ENCODE measurements at places on chromosomes 1 and 21. TPM values are rescaled to one million over a fixed set of nuclear protein-coding genes. Genes with fewer than 3 reads are reported as not detected.
A peak's percentile ranks its signal among the peaks of the same experiment; 100 is the strongest.

Gene IGSF5
- total RNA-seq, result not detected

Gene GBP7
- total RNA-seq, result 22.9 TPM

Gene LMOD1
- 1.0 TPM for total RNA-seq

Gene LCE1E
- not detected for total RNA-seq

Gene RGSL1
- not detected for total RNA-seq

Gene KCND3
- total RNA-seq, result 24.7 TPM

Gene RNU1-2
- total RNA-seq, result 1,159 TPM

Gene GBP2
- 7.8 TPM for total RNA-seq

Gene LENEP
- not detected for total RNA-seq

Gene GJA5
- 1.1 TPM for total RNA-seq

GRCh38 chr1:56432166-56432971 lies 147.0 kb downstream of the PLPP3 start:
- peak; percentile 89 for DNase-seq

GRCh38 chr1:147124266-147124665 lies 48.0 kb downstream of the PRKAB2 start:
- no peak for DNase-seq

- DNase-seq, result no peak
Measured at GRCh38 chr1:17043676-17044075, 10.2 kb downstream of the SDHB start.

GRCh38 chr1:246658567-246658966 lies 65.6 kb upstream of the SCCPDH start:
- DNase-seq, result no peak

GRCh38 chr1:39671433-39671792 lies 494 bp downstream of the NT5C1A start:
- no peak for DNase-seq

GRCh38 chr1:208855403-208855802 lies 611.2 kb upstream of the PLXNA2 start:
- DNase-seq, result no peak

- no peak for DNase-seq
Measured at GRCh38 chr1:114093624-114094362, 59.9 kb downstream of the SYT6 start.

- no peak for DNase-seq
Measured at GRCh38 chr1:230356190-230356589, 69.9 kb downstream of the PGBD5 start.

DNA sequence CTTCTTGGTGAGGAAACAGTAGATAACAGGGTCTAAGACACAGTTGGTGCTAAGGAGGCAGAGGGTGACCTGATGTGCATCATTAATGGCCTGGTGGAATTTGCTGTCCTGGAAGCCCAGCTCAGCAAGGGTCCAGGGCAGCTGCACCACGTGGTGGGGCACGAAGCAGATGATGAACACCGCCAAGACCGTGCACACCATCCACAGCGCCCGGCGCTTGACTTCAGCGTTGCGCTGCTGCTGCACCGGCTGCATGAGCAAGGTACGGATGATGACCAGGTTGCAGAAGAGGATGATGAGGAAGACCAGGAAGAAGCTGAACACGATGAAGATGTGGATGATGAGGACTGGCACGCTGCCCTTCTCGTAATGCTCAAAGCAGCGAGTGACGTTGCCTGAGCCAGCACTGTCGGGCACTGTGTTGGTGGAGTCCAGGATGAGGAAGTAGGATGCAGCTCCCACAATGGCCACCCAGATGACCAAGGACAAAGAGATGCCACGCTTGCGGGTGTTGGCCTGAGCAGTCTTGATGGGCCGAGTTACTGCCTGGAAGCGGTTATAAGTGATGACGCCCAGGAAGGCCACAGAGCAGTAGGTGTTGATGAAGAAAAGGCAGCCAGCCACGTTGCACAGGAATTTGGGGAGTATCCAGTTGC lies 26.2 kb downstream of the PTAFR start:
- no peak for DNase-seq

DNA sequence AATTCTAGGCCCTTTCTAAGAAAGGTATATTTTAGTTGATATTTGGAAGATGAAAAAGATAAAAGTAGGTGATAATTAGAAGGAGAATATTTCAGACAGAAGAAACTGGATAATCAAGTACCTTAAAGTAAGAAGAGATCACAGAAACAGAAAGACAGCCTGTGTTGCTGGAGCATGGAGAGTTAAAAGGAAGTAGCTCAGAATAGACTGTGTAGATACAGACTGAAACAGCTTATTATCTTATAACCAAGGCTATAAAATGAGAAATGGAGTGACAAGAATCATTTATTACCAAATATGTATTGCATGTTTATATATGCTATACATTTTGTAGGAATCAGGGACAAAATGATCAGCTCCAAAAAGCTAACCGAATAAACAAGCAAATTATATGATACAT lies 1120.3 kb downstream of the BRINP3 start:
- DNase-seq, result no peak

DNA sequence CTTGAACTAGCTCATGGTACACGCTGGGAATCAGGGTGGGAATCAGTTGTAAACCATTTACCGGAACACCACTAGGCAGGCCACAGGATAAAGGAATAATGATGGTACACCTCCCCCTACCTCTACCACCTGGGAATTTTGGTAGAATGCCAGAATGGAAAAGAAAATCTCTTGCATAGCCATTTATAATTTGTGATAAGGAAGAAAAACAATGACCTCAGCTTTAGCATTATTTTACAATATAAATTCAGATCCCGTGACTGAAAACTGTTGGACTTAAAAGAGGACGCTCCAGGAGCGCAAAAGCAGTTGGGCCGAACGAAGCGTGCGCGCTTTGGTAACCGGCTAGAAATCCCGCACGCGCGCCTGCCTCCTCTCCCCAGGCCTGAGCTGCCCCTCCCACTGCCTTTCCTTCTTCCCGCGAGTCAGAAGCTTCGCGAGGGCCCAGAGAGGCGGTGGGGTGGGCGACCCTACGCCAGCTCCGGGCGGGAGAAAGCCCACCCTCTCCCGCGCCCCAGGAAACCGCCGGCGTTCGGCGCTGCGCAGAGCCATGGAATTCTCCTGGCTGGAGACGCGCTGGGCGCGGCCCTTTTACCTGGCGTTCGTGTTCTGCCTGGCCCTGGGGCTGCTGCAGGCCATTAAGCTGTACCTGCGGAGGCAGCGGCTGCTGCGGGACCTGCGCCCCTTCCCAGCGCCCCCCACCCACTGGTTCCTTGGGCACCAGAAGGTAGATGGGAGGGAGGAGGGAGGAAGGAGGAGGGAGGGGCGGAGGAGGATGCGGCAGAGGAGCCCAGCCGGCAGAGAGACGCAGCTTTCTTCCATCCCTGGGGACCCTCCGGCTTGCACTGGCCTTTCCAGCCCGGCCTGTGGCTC lies at the start of gene CYP4X1:
CYP4X1 (plus strand) TSS at position 402 of the 873 bp plus-strand sequence; CDS start at position 551, 149 bp downstream.
- no peak for DNase-seq

DNA sequence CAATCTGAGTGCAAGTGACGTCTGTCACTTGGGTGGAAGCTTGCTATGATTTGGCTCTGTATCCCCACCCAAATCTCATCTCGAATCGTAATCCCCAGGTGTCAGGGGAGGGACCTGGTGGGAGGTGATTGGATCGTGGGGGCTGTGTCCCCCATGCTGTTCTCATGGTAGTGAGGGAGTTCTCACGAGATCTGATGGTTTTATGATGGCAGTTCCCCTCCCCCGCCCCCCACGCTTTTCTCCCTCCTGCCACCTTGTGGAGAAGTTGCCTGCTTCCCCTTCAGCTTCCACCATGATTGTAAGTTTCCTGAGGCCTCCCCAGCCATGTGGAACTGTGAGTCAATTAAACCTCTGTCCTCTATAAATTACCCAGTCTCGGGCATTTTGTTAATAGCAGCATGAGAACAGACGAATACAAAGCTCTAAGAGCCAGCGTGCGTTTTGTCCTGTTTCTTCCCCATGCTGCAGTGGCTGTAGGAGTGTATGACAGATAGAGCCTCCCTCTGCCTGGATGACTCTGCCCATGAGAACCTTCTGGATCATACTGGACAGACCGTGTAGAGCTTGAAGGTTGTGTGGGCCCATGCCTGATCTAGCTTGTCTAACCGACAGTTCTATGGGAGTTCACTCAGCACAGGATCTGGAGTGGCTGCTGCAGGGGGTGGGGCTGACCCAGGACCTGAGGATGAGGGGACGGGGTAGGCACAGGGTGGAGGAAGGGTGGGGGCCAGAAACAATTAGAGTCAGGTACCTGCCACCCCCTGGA lies 139.7 kb upstream of the ERRFI1 start:
- DNase-seq, result no peak

- DNase-seq, result no peak
Measured at GRCh38 chr1:185720633-185721272, 13.4 kb upstream of the HMCN1 start.

- no peak for DNase-seq
Measured at GRCh38 chr1:46817814-46818213, 19.0 kb downstream of the CYP4B1 start.

DNA sequence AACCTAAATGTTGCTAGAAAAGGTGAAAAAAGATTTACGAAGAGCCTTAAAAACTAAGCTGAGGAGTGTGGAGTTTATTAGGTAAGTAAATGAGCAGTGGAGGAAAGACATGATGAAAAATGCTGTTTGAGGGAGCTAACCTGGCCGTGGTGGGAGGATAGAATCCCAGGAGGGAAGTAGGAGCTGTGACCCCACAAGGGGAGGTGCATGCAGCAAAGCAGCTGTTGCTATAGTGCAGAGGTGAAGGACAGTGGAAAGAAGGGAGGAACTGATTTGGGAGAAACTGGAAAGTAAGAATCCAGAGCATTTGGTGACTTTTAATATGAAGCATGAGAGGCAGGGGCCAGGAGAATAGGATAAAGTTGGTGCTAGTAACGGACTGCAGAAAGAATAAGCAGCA lies 271.7 kb upstream of the ADGRL2 start:
- DNase-seq, result no peak

GRCh38 chr1:29700491-29700890 lies 464.2 kb downstream of the PTPRU start:
- DNase-seq, result no peak

- no peak for DNase-seq
Measured at GRCh38 chr1:178266113-178266512, 172.2 kb downstream of the RASAL2 start.

- DNase-seq, result no peak
Measured at GRCh38 chr1:125066385-125066784, 3881.6 kb downstream of the SRGAP2C start.

DNA sequence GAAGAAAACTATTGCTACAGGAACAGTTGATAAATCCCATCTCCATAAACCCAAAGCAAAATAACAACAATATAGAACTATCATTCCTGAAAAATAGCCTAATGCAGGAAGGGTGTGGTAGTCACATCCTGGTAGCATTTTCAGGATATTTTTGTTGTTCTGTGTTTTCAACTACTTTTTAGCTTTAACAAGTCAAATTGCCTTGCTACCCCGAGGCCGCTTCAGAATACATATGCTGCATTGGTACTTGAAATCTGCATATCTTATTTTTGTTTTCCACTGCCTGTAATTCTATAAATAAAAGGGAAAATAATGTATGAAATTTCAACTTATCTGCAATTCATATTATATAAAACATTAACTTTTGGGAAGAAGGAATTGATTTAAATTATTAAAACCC lies 36.8 kb upstream of the SYT14 start:
- no peak for DNase-seq

GRCh38 chr1:70863239-70863638 lies 184.4 kb downstream of the PTGER3 start:
- no peak for DNase-seq

DNA sequence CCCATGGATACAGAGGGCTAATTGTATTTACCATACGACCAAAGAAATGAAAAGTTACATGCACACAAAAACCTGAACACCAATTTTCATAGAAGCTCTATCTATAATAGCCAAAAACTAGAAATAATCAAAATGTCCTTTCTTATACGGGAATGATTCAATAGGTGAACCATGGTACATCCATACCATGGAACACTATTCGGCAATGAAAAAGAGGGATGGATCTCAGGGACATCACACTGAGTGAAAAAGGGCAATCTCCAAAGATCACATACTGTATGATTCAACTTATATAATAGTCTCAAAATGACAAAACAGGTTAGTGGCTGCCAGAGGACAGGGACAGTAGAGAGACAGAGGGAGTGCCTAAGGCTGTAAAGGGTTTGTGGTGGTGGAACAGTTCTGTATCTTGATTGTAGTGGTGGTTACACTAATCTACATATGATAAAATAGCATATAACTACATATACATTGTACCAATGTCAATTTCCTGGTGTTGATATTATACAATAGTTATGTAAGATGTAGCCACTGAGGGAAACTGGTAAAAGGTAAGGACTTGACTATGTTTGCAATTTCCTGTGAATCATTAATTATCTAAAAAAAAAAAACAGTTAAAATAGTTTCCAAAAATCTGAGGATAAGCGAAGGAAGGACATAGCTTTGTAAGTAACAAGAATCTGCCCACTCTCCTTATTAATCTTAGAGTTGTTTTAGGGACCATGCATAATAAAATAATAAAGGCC lies 3.7 kb downstream of the RSBN1 start:
- DNase-seq, result no peak

DNA sequence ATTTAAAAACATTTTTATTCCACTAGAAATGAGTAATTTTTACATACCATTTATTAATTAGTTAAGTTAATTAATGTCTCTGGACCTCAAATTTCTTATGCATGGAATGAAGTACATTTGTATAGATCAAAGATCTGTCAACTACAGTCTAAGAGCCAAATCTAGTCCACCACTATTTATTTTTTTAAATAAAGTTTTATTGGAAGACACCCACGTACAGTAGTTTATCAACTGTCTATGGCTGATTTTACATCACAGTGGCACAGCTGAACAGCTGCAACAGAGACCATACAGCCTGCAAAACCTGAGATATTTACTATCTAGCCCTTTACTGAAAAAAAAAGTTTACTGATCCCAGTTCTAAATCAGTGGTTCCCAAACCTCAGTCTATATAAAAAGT lies 188.6 kb upstream of the HP1BP3 start:
- DNase-seq, result no peak

DNA sequence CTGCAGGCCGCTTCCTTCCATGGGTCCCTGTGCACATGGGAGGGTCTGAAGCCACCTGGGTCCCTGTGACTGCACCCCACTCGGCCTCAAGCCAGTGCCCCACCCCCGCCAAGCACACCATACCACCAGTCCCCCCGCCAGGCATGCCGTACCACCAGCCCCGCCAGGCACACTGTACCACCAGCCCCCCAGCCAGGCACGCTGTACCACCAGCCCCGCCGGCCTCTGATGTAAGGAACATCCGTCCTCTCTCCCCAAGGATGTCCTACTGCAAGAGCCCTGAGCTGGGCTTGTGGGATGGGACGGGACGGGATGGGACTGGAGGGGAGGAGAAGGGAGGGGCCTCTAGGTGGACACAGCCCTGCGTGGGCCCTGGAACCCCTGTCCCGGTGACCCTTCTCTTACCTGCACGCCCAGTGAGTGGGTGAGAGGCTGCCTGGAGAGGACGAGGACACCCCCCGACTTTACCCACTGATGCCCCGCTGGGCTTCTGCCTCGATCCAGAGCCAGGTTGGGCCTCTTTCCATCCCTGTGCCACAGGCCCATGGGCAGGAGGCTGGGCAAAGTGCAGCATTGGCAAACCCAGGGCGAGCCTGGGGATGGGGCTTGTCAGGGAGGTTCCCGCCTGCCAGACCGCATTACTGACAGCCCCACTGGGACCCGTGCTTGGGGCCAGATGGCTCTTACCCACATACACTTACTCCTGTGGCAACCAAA lies 40.8 kb upstream of the COL6A1 start:
- DNase-seq, result no peak
